Activated T-helper 17 cell treated with anti-CD3 and anti-CD28 coated beads, Interleukin-2, amount 50 U/mL, for 72 hours (primary cell): ENCODE measurements at places on chromosomes 11 and 22. TPM values are rescaled to one million over a fixed set of nuclear protein-coding genes. Genes with fewer than 3 reads are reported as not detected.

The OR51I1 gene
- total RNA-seq, result not detected

The KRTAP5-1 gene
- not detected for total RNA-seq

The GPHA2 gene
- 0.43 TPM for total RNA-seq

The LDLRAD3 gene
- total RNA-seq, result 0.19 TPM

The RAG1 gene
- 0.29 TPM for total RNA-seq

The ALDH3B2 gene
- not detected for total RNA-seq

The C22orf15 gene
- total RNA-seq, result not detected

The SCN4B gene
- total RNA-seq, result 0.09 TPM

The RIC3 gene
- total RNA-seq, result 13.4 TPM

The OR5B21 gene
- total RNA-seq, result 3.6 TPM

GRCh38 chr11:44566952-44567875 lies 1.8 kb downstream of the CD82 start:
- ATAC-seq, result peak; percentile 18

- no peak for ATAC-seq
Observed at GRCh38 chr11:20029193-20029592, 131.1 kb downstream of the DBX1 start.

DNA sequence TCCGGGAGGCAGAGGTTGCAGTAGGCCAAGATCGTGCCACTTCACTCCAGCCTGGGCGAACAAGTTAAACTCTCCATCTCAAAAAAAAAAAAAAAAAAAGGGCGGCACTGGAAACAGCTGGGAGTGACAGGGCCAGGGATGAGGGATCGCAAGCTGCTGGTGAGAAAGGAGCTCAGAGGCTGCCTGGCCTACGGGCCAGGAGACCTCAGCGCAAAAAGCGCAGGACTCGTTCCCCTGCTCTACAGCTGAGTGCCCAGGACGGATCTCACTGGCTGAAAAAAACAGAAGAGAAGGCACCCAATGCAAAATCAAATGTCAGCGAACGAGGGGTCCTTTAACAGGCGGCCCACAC lies 650 bp upstream of the NUP50 start:
- ATAC-seq, result peak; percentile 20

DNA sequence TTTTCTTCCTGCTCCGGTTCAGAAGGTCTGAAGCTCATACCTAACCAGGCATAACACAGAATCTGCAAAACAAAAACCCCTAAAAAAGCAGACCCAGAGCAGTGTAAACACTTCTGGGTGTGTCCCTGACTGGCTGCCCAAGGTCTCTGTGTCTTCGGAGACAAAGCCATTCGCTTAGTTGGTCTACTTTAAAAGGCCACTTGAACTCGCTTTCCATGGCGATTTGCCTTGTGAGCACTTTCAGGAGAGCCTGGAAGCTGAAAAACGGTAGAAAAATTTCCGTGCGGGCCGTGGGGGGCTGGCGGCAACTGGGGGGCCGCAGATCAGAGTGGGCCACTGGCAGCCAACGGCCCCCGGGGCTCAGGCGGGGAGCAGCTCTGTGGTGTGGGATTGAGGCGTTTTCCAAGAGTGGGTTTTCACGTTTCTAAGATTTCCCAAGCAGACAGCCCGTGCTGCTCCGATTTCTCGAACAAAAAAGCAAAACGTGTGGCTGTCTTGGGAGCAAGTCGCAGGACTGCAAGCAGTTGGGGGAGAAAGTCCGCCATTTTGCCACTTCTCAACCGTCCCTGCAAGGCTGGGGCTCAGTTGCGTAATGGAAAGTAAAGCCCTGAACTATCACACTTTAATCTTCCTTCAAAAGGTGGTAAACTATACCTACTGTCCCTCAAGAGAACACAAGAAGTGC lies 661 bp upstream of the MALAT1 start:
- ATAC-seq, result no peak

- ATAC-seq, result no peak
Observed at GRCh38 chr11:64017945-64018224, 17.8 kb upstream of the FLRT1 start.

DNA sequence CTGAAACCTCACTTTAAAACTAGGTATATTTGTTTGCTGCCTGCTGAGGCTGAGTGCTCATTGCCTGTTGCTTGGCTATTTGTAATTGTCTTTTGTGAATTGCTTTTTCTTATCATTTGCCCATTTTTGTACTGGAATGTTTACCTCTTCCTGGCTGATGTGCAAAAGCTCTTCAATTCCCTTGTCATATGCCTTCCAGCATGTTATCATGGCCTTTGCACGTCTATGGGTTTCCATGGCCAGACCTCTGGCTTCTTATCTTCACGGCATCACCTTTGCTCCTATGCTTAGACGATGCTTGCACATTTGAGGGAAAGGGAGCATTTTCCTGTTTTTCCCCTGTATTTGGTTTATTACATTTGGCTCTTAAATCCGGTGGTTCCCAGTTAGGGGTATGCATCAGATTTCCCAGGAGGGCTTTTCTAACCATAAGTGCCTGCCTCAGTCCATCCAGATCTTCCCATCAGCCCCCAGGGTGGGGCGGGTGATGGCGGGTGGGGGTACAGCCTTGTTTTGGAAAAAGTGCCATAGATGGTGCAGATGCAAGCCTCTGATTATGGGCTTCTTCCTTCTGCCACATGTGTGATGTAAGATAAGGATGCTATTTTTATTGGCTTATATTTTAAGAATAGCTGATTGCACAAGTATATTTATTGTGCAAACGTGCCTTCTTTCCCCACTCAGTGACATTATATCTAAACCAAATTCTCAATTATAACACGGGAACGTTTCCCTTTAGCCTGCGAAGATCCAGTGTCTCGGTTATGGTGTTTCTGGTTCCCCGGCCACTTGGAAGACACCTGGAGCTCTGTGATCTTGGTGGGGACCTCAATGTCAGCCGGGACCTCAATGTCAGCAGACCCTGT lies 70.6 kb upstream of the SEPTIN5 start:
- ATAC-seq, result no peak

GRCh38 chr22:45429981-45430775 lies 16.7 kb downstream of the RIBC2 start:
- ATAC-seq, result no peak

GRCh38 chr11:88363648-88364065 lies 26.1 kb upstream of the CTSC start:
- ATAC-seq, result peak; percentile 56

- ATAC-seq, result peak; percentile 86
Observed at GRCh38 chr22:25362215-25362882, 142.9 kb downstream of the CRYBB2 start.

DNA sequence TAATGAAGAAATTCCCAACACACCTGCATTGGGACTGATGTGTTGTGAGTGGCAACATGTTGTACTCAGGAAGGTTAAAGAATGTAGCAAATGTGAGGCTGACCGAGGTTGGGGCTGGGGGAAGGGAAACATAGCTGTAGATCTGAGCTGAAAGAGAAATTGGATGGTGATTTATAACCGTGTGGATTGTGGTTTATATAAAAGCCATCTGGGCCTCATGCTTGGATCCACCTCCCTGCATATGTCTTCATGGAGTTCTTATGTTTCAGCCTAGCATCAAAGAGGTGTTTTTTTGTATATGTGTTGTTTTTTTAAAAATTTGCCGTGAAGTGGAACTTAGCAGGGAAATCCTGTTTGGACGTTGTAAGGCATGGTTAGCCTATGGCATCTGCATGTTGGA lies 141.3 kb downstream of the NAV2 start:
- no peak for ATAC-seq

GRCh38 chr11:537622-538430 lies 499 bp downstream of the LRRC56 start:
- ATAC-seq, result no peak

DNA sequence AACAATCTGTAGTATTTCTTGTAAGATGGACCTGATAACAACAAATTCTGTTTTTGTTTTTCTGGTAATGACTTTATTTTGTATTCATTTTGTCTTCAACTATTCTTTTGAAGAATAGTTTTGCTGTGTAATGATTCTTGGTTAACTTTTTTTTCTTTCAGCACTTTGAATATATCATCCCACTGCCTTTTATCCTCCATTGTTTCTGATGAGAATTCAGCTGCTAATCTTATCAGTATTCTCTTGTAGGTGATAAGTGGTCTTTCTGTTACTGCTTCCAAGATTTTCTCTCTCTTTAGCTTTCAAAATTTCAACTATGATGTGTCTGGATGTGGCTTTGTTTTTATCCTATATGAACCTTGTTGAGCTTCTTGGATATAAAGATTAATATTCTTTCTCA lies 21.5 kb downstream of the GALNT18 start:
- no peak for ATAC-seq

- no peak for ATAC-seq
Observed at GRCh38 chr11:67691149-67691548, 16.7 kb upstream of the ALDH3B2 start.

DNA sequence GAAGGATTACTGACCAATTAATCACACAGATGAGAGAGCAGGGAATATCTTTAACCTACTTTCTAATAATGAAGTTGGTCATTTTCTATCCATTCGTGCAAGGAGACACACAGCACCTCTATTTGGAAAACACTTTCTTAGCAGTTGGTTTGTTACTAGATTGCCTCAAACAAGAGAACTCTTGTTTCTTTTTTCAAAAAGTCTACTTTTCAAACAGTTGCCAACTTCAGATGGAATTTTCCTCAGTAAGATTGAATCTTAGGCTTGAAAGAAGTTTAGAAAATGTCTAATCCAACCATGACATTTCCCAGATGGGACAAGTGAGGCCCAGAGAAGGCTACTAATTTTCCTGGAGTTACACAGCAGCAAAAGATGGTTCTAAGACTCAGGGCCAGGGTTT lies 42.4 kb upstream of the SMTN start:
- ATAC-seq, result no peak
